Large intestine (tissue), 12 donors: ENCODE measurements at places on chromosomes 5 and 9. TPM values are rescaled to one million over a fixed set of nuclear protein-coding genes. Genes with fewer than 3 reads are reported as not detected.

Gene ALAD
- polyA plus RNA-seq: 48.8 TPM

DNA sequence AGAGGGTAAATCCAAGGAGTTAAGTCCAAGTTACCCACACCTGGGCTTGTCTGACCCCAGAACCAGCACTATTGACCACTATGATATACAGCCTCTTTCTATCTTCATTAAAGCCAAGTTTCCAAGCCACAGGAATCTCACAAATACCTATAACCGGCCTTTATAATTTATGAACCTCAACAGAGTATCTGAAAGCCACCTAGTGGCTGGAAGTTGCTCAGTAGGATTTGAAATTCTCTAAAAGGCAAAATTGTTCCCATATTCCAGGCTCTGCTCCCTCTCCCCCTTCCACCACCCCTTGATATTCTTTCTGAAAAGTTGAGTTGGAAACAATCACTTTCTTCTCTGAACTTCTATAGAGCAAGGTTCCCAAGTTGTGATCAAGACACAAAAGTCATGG is 106.4 kb upstream of the GPR151 start:
- no peak for DNase-seq

Gene GAS1
- polyA plus RNA-seq: 23.6 TPM

- DNase-seq: no peak
Observed at GRCh38 chr5:179768326-179769085, 25.3 kb upstream of the LTC4S start.

GRCh38 chr9:76634356-76635054 is 129.7 kb upstream of the PCA3 start:
- DNase-seq: no peak

GRCh38 chr9:33988219-33988890 is 60.3 kb downstream of the UBAP2 start:
- peak; percentile 36 for DNase-seq

DNA sequence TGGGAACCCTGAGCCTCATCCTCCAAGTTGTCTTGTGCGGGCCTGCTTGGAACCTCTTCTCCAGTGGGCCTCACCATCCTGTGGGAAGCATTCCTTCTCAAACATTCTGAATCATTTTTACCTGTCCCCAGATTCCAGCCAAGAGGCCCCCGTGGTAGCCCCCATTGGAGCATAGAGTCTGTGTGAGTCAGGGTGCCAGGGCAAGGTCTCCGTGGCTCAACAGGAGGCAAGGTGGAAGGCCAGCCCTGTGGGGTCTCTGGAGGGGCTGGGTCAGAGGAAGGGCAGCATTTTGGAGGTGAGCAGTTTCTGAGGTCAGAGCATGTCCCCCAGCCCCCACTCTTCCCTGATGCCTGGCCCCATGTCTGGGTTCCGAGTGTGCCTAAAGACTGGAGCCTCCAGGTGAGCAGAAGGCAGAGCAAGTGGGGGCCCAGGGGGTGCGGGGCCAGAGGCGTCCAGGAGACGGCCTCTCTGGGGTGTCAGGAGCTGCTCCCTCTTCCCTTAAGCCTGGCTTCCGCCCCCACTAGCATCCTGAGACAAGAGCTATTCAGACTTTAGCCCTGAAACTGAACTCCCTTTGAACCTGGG is 2.1 kb downstream of the CACNA1B start:
- no peak for DNase-seq

- DNase-seq: no peak
Observed at GRCh38 chr5:109041317-109041716, 293.6 kb downstream of the FER start.

Gene P4HA2
- polyA plus RNA-seq: 34.8 TPM

DNA sequence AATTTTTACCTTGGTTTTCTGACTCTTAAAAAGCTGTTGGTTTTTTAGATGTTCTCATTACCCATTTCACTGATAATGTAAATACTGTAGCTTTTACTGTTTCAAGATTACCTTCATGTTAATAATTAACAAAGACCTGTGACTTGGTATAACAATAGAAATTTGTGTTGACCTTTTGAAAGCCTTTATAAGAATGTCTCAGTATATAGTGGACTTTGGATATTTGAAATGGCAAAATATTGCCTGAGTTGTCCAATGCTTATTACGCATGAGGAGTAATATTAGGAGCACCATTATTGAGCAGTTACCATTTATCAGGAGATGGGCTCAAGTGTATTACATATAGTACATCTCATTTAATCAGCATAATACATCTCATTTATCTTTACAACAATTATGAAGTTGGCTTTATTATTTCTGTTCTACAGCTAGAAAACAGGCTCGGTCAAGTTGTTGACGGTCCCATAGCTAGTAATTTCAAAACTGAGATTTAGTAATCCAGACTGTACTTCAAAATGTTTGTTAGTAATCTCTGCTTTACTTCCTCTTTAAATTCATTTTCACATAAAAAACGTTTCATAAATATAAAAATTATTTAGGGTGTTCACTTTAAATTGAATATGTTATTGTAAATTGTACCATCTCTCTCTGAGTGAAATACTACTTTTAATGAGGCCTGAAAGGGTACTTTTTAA is 50.7 kb upstream of the FKTN start:
- peak; percentile 78 for DNase-seq

Gene IRX4
- not detected for polyA plus RNA-seq

DNA sequence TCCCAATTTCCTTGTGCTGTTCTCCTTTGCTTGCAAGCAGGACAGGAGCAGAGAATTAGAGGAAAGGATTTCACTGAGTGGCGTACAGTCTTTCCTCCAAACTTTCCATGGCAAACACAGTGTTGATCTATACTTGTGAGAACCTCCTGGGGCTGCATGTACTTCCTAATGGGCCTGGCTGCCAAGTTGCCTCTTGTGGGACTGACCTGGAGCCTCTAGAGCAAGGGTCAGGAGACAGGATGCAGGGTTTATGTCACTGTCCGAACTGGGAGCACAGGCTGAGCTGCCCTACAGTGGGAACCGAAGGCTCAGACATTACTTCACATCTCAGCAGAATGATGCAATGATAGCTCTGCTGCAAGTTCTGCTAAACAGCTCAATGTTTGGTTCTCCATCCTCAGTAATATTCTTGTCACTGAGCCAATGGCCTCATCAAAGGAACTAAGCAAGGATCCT is 102.3 kb downstream of the ENC1 start:
- DNase-seq: peak; percentile 59

- DNase-seq: no peak
Observed at GRCh38 chr5:8788246-8788645, 757.6 kb downstream of the SEMA5A start.

DNA sequence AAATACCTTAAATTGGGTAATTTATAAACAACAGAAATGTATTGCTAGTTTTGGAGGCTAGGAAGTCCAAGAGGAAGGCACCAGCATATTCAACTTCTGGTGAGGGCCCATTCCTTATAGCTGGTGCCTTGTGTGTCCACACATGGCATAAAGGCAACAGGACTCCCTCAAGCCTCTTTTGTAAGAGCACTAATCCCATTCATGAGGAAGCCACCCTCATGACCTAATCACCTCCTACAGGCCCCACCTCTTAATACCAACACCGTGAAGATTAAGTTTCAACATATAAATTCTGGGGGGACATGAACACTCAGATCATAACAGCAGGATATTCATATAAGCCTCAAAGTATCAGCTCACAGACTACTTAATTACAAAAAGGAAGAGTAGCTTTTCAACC is 4.0 kb upstream of the PLAC8L1 start:
- no peak for DNase-seq

GRCh38 chr9:4020755-4021296 is 279.0 kb downstream of the GLIS3 start:
- no peak for DNase-seq

GRCh38 chr9:72150127-72150526 is 887 bp downstream of the GDA start:
- DNase-seq: peak; percentile 63

Gene UBE2QL1
- polyA plus RNA-seq: 0.81 TPM

Gene RAB3C
- polyA plus RNA-seq: 12.6 TPM

GRCh38 chr5:81544351-81545018 is 150.6 kb upstream of the ACOT12 start:
- DNase-seq: peak; percentile 5

- DNase-seq: no peak
Observed at GRCh38 chr9:86778761-86779160, 168.5 kb downstream of the GAS1 start.

Gene SIT1
- 0.78 TPM for polyA plus RNA-seq

GRCh38 chr5:8685704-8686103 is 816.8 kb downstream of the MTRR start:
- DNase-seq: no peak

Gene FSD1L
- polyA plus RNA-seq: 14.4 TPM

DNA sequence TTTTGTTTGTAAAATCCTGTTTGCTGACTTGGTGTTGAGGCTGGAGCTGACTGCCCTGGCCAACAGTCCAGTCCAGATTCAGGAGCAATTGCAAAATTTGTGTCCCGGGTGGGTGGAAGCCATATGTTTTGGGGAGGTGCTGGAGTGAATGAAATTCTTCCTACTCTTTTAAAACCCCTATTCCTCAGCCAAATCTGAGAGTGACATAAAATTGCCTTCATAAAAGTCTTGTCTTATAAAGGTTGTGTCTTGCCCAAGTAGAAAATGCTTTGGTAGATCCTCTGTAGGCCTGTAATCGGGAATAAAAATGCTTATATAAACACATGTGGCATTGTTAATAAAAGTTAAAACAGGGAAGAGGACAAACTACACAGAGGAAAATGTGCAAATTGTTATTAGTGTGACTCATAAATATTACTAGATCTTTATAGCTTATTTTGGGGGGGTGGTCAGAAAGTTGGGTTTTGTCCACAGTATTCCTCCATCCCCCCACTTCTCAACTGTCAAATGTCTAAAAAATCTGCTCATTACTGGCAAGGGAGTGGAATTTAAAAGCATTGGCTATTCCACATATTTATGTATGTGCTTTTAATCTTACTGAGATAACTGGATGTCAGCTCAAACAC is 45.6 kb downstream of the NNT start:
- no peak for DNase-seq

Gene MXD3
- polyA plus RNA-seq: 14.9 TPM

- DNase-seq: peak; percentile 30
Observed at GRCh38 chr5:54360925-54361662, 50.7 kb upstream of the ARL15 start.

DNA sequence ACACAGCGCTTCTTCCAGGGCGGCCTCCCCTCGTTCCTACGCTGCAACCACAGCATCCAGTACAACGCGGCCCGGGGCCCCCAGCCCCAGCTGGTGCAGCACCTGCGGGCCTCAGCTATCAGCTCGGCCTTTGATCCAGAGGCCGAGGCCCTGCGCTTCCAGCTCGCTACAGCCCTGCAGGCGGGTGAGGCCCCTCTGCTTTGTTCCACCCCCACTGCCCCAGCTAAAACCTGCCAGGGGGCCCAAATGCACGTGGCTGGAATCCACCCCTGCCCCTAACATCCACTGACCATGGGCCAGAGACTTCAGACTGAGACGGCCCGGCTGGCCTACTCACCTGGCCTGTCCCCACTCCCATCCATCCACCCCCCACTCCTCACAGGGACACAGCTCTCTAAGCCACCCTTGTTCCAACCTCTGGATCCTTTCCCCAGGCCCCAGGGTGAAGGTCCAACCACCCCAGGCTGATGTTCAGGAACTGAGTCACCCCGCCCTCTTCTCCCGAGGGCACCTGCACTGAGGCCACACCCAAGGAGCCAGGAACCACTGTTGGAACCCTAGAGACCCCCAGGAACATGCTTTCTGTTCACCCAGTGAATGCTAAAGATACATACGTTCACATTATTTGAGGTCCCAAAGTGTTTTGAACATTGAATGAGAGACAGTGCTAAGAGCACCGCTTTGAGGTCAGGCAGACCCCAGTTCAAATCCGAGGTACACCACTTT is 18.9 kb upstream of the ASS1 start:
- peak; percentile 90 for DNase-seq

DNA sequence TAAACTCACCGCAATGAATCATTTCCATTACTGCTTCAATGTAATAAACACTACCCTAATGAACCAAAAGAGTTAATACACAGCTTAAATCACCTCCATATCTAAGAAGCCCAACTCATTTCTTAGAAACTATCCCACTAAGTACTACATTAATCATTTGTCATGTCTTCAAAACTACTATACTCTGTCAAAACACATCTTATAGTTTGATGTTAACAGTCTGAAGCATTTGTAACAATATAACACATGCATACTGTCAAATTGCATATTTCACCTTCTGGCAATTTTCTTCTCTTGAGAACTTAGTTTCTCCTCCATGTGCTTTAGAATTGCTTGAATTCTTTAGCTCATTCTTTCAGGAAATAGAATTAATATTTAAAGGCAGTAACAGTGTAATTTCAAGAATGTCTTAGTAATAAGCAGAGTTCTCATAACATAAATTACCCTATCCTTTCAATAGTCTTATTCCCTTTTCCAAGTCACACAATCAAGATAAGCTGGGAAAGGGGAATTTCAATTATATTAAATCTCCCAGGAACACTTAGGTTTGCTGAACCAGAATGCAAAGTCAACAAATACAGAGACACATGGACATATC is 199.7 kb downstream of the ATPSCKMT start:
- DNase-seq: no peak

DNA sequence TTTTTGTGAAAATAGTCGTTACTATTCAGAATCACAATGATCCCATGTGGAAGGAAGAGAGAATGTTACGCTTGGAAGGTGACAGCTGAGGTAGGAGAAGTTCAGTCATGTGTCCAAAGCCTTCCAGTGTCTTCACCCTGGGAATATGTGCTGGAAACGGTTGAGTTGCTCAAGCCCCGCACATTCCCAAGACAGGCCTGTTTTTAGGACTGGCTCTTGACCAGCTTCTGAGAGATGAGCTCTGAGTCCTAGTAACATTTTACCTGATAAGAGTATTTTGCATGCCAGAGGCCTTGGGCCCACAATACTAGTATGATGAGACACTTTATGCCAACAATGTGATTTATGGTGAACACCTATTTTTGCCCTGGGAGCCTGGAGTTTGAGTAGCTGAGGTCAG is 101.7 kb downstream of the LMNB1 start:
- DNase-seq: no peak

Gene FYB1
- polyA plus RNA-seq: 6.8 TPM

- DNase-seq: no peak
Observed at GRCh38 chr5:396531-396961, 46.4 kb upstream of the EXOC3 start.

Gene PPP3R2
- 0.01 TPM for polyA plus RNA-seq

Gene CCNO
- not detected for polyA plus RNA-seq

Gene TMEM252
- 2.4 TPM for polyA plus RNA-seq

- DNase-seq: no peak
Observed at GRCh38 chr9:72113056-72113455, 36.2 kb upstream of the GDA start.
